NCI-H1694 (cell line): ENCODE measurements at places on chromosomes 5 and 9.

DNA sequence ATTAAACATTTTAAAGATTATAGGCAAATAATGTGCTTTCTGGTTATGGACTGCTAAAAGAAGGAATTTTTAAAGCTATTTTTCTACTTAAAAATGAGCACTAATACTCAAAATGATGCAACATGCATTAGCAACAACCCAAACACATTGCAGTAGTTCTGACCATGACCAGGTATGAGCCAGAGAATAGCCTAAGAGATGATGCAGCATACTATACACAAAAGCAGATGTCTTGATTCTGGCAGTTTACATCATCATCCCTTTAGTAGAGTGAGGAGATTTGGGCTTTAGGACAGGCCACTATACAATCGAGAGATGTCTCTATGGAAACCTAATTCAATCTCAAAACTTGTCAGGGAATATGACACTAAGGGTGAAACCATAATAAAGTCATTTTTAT is 307.1 kb downstream of the PRR16 start:
- no peak for DNase-seq

- DNase-seq, result no peak
Observed at GRCh38 chr5:60916646-60917045, 28.2 kb downstream of the ERCC8 start.

- DNase-seq, result peak; percentile 58
Observed at GRCh38 chr5:138503487-138504270, 38.4 kb downstream of the EGR1 start.

DNA sequence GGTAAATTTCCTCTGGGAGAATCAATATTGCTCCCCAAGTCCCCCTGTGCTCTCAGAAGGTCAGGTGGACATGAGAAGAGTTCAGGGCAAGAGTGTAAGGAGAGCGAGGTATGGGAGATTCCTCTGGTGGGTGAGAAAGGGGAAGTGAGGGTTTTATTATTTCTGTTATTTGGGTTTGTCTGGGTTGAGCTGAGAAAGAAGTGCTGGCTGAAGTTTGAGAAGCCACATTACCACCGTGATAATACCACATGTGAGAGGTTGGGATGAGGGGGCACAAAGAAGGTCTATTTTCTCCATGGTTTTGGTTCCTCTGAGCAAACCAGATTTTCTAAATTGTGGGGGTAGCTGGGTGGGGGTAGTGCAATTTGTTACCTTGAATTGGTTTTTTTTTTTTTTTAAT is 350.4 kb downstream of the OSTF1 start:
- DNase-seq, result no peak

- DNase-seq, result no peak
Observed at GRCh38 chr9:8261737-8262136, 462.2 kb upstream of the DMAC1 start.

DNA sequence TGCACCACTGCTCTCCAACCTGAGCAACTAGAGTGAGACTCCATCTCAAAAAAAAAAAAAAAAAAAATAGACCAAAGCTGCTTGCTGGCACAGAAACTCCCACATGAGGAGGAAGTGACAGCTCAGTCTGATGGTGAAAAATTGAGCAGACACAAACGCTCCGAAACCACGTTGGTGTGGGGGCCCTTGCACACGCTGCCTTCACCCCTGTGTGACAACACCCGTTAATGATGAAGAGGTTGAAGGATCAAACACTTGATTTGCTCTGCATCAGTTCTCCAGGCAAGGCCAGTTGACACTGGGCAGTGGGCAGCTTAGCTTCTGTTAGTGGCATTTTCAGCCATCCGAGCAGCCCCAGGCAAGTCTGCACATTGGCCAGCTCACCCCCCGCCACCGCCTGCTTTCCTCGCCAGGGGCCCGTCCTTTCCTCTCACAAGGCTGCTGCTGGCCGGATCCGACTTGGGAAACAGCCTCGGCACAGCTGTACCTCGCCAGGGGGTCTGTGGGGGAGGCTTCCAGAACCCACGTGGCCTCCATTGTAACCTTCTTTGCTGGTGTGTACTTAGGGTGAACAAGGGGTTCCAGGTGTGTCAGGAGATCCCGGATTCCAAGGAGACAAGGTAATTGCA is 79.8 kb downstream of the COL27A1 start:
- no peak for DNase-seq

DNA sequence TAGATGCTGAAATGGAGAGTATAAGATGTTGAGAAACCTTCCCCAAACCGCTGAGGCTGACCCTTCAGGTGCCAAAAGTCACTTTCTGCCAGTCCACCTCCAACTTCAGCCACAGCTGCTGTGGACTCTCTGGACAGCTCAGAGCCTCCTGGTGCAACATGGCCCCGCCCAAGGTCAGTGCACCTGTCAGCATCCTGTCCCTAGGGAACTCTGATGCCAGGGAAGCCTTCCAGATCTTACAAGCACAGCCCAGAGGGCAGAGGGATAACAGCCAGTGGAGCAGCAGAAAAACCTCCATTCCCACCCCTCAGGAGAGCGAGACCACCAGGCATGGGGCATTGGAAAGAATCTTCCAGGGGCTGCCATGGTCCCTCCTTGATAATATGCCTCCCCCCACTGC is 10.5 kb upstream of the PTGES2 start:
- no peak for DNase-seq

- no peak for DNase-seq
Observed at GRCh38 chr5:55982957-55983381, 11.8 kb downstream of the IL6ST start.

DNA sequence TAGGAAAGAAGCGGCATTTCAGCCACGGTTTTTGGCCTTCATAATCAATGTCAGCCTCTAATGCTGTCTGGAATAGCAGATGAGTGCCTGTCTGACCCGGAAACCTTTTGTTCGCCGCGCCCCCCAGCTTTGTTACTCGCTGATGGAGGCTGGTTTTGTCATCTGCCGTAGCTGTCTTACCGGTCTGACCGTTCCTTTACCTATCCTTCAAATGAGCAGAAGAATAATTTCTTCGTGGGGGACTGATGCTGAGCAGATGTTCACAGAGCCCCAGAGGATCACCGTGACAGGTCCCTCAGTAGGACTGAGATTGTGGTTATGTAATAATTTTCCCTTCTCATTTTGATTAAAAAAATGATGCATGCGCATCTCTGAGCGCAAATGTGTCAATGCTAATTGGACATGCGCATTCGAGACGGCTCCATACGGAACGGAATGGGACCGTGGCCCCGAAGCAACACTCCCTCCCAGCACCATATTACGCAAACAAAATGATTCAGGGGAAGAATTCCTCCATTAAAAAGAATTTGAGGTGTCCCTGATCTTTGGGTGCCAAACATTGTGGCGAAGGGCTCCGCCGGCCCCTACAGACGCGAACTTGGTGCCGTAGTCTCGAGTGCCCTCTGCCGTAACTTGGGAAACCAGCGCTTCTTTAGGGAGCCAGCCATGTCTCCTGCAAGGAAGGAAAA is 27.6 kb downstream of the TLX3 start:
- peak; percentile 11 for DNase-seq

DNA sequence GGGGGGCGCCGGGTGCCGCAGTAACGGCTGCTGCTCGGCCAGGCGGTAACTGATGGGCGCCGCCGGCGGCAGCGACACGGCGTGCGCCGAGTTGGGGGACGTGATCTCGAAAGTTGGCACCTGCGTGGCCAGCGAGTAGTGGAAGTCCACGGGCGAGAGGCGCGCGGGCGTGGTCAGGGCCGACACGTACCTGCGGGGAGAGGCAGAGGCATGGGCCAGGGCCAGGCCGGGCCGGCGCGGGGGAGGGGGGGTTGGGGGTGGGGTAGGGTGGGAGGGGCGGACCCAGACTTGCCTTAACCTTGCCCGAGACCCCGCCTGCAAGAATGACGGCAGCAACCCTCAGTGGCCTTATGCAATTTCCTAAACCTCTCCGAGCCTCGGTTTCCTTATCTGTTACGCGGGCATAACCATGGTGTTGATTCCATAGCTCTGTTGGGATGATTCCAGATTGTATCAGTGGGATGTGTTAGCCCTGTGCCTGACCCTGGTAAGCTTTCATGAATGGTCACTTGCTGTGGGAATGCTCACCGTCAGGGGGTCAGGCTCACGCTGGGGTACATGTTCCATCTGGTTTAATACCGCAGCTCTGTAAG is 53.0 kb downstream of the PSD2 start:
- no peak for DNase-seq

DNA sequence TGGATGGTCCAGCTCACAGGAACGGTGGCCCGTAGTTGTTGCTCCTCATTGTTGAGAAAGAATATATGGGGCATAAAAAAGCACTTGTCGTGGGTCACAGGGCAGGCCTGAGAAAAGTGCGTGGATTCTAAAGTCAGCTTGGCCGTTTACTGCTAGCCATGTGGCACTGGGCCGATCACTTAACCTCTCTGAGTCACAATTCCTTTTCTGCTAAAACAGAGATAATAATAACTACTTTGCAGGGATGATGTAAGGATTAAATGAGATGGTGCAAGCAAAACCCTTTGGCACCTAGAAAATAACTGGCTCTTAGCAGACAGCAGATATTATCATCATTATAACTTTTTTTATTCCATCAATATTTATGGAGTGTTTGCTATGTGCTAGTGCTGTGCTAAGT is 579.7 kb downstream of the CCDC171 start:
- DNase-seq, result no peak

DNA sequence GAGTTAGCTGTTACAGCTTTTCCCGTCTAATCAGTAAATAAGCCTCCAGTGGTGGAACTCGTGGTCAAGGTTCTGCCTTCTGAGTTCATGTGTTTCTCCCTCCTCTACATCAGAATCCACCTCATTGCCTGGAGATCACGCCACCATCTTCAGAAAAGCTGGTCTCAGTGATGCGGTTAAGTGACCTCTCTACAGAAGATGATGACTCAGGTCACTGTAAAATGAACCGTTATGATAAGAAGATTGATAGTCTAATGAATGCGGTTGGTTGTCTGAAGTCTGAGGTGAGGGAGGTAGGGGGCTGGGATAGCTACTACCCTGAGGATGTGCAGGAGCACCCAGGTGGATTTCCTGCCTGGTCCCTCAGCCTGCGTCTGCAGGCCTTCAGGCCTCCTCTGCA is 13.3 kb downstream of the ODF2 start:
- no peak for DNase-seq

DNA sequence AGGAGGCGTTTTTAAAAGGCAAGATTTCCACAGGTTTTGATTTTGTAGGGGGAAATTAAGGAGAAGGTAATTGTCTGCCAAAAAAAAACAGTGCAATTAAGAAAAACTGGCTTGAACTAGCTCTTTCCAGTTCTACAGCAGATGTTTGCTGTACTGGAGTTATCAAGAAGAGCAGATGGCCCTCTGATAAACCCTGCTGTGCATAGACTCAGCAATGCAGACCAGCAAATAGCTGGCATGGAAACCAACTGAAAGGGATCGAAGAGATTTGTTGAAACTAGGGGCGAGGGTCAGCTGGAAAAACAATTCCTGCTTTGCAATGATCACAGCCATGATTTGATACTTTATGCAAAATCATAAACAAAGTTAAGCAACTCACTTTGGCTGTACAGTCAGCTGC is 17.8 kb upstream of the BHMT start:
- peak; percentile 93 for DNase-seq
